Tibial nerve (tissue), 4 donors: ENCODE measurements at places on chromosomes 5 and 9. TPM values are rescaled to one million over a fixed set of nuclear protein-coding genes. Genes with fewer than 3 reads are reported as not detected.

CAVIN4 gene
- 0.39 TPM for total RNA-seq

CARTPT gene
- not detected for total RNA-seq

CFAP90 gene
- total RNA-seq: not detected

TICAM2 gene
- total RNA-seq: 1.6 TPM

IL7R gene
- total RNA-seq: 5.7 TPM

BARHL1 gene
- not detected for total RNA-seq

TMEM171 gene
- not detected for total RNA-seq

MYMK gene
- not detected for total RNA-seq

SYNPO gene
- 71.5 TPM for total RNA-seq

LHX3 gene
- total RNA-seq: not detected

PDE4D gene
- 15.9 TPM for total RNA-seq

GKAP1 gene
- 5.7 TPM for total RNA-seq

PALM2AKAP2 gene
- total RNA-seq: 3.9 TPM

MSMP gene
- not detected for total RNA-seq

- peaks cover 3% of the 10 kb centered on the region for H3K4me1 ChIP-seq
- no peak overlapping the region for H3K27ac ChIP-seq
- H3K36me3 ChIP-seq: no peaks in the 10 kb centered on the region
- no peak overlapping the region for H3K4me3 ChIP-seq
- DNase-seq: no peak
Observed at GRCh38 chr9:16442622-16443021, 427.8 kb downstream of the BNC2 start.

- no peaks in the 10 kb centered on the region for H3K4me1 ChIP-seq
- H3K27me3 ChIP-seq: no peaks in the 10 kb centered on the region
- no peak overlapping the region for H3K4me3 ChIP-seq
- no peak for DNase-seq
- H3K27ac ChIP-seq: no peak overlapping the region
Observed at GRCh38 chr9:114656301-114656700, 1.3 kb downstream of the TEX53 start.

- no peak overlapping the region for H3K27ac ChIP-seq
- no peaks in the 10 kb centered on the region for H3K36me3 ChIP-seq
- no peaks in the 10 kb centered on the region for H3K4me1 ChIP-seq
- no peak overlapping the region for H3K4me3 ChIP-seq
- H3K27me3 ChIP-seq: no peaks in the 10 kb centered on the region
- DNase-seq: no peak
Observed at GRCh38 chr9:99092643-99093491, 12.0 kb upstream of the TGFBR1 start.

DNA sequence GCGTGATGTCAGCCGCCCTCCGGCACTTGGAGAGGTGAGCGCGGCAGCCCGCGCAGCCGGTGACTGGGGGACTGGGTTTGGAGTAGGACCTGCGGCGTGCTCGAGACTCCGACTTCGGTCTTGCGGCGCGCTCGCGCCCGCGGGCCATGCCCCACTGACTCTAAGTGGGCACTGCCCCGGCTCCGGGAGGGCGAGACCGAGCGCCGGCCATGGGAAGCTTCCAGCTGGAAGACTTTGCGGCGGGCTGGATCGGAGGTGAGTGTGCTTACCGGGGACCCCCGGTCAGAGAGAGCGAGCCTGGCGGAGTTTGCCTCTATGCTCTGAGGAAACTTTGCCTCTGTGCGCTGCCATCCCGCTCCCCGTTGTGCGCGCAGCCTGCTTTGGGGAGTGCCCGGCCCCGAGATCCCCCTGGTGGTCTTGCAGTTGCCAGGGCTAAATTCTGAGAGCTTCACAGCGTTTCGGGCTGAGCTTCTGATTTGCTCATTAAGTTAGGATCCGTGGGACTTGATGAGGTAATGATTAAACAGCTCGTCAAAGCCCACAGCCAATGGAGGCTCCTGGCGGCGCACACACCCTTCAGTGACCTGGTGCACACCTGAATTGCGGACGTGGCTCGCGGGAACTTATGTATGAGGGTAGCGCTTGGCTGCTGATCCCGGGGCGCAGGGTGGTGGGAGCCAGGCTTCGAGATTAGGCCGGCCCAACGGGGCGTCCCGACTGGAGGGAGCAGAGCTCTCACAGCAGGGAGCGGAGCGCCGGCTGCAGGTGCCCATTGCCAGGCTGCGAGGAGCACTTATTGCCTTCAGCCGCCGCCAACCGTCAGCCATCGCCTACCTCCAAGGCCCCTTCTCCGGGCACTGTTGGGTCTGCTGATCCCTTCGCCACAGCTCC, at the start of gene SLC25A48:
Gene SLC25A48 (plus strand): TSS at position 25 of the 891 bp plus-strand sequence. CDS start 185 bp downstream, at position 210.
- no peak for DNase-seq
- H3K27me3 ChIP-seq: no peaks in the 10 kb centered on the region
- H3K4me3 ChIP-seq: peak within 1 kb of the TSS; percentile 32
- no peaks in the 10 kb centered on the region for H3K36me3 ChIP-seq

DNA sequence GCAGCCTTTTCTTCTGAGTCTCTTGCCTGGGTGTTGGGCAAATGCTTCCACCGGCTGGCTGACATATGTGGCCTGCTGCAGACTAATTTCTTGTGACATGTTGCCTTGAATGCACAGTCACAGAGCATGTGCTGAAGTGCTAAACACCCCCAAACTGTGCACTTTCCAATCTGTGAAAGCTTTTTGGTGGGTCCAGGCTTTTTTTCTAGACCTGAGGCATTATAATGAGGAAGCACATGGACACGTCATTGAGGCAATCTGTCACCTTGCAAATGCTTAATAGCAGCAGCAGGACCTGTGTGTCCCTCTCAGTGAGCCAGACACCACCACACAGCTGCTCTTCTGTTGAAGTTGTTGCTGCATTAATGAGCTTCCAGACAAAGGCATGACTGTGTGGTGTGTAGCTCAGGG, 274.7 kb downstream of the ELAVL2 start:
- H3K4me3 ChIP-seq: no peak overlapping the region
- no peak for DNase-seq
- no peaks in the 10 kb centered on the region for H3K36me3 ChIP-seq
- H3K4me1 ChIP-seq: no peaks in the 10 kb centered on the region

DNA sequence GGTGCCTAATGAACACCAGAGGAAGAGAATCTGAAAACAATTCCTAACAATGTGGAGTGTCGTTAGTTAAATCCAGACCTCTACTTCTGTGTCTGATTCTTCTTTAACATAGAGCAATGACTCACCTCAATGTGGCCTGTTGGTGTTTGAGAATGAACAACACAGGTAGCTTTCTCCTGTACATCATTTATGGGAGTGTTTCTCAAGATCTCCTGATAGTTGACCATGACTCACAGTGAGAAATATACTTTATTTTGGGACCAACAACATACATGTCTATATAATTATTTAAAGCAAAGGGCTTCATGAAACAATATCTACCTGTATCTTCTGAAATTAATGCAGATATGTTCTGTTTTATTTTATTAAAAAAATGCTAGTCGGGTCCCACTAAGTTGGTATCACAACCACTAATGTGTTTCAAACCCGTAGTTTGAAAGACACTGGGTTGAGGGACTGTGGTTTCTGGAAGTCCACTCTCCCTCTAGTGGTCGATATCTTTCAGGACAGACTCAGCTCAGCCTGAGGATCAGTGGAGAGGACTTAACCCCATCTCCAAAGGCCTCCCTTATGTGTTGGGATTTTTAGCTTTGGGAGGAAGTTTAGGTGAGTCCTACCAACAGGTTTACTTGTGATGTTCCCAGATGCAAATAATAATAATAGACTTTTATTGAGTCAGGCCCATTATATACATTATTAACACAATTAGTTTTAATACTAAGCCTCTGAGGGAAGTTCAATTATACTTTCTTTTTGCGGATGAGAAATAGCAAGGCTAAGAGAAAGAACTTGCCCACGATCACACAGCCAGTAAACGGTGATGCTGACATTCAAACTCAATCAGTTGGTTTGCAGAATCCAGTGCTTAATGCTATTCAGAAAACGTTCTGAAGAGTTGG, 70.0 kb upstream of the KLF9 start:
- H3K4me3 ChIP-seq: no peak overlapping the region
- DNase-seq: peak; percentile 57
- H3K4me1 ChIP-seq: peaks cover 69% of the 10 kb centered on the region

DNA sequence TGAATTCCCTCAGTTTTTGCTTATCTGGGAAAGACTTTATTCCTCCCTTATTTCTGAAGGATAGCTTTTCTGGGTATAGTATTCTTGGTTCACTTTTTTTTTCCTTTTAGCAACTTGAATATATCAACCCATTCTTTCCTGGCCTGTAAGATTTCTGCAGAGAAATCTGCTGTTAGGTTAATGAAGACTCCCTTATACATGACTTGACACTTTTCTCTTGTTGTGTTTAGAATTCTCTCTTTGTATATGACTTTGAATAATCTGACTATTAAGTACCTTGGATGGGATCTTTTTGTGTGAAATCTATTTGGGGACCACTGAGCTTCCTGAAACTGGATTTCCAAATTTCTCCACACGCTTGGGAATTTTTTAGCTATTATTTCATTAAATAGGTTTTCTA, 55.0 kb upstream of the CDK5RAP2 start:
- H3K27ac ChIP-seq: no peak overlapping the region
- H3K36me3 ChIP-seq: no peaks in the 10 kb centered on the region
- no peak overlapping the region for H3K4me3 ChIP-seq
- no peaks in the 10 kb centered on the region for H3K27me3 ChIP-seq
- DNase-seq: no peak

DNA sequence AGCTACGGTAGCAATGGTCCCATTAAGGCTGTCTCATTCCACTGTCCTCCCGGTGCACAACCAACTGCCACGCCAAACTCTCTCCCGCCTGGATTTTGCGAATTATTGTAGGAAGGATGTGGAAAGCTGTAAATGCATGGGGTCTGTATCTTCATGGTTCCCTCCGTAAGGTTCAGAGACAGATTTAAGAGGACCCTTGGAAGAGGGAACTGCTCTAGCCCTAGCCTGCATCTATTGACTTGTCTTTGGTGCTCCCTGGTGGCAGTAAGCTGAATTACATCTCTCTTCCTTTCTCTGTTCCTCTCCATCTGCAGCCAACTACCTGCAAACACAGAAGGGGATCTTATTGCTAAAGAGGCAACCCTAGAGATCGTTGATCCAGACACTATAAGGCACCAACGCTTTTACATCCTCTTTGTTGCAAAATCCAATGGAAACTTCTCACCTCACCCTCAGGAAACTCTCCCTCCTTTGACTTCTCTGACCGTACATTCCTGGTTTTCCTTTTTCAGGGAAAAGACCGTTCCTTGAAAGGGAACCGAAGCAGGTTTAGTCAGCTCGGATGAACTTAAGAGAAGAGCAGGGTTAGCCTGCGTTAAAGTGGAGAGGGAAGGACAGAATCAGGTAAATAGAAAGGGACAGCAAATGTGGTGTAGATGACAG, 11.9 kb downstream of the CAPSL start:
- DNase-seq: peak; percentile 81
- H3K36me3 ChIP-seq: no peaks in the 10 kb centered on the region
- H3K27ac ChIP-seq: no peak overlapping the region
- H3K27me3 ChIP-seq: no peaks in the 10 kb centered on the region
- H3K4me3 ChIP-seq: no peak overlapping the region

- no peak overlapping the region for H3K27ac ChIP-seq
- no peaks in the 10 kb centered on the region for H3K4me1 ChIP-seq
- no peaks in the 10 kb centered on the region for H3K27me3 ChIP-seq
- DNase-seq: no peak
- H3K4me3 ChIP-seq: no peak overlapping the region
Observed at GRCh38 chr5:34022121-34022705, 14.4 kb upstream of the AMACR start.

- no peaks in the 10 kb centered on the region for H3K4me1 ChIP-seq
- DNase-seq: no peak
- no peaks in the 10 kb centered on the region for H3K36me3 ChIP-seq
- H3K4me3 ChIP-seq: no peak overlapping the region
Observed at GRCh38 chr5:91357012-91357634, 26.0 kb downstream of the ARRDC3 start.

GRCh38 chr9:116271340-116271739, 117.7 kb downstream of the PAPPA start:
- no peak overlapping the region for H3K27ac ChIP-seq
- peaks cover 8% of the 10 kb centered on the region for H3K4me1 ChIP-seq
- no peaks in the 10 kb centered on the region for H3K36me3 ChIP-seq

GRCh38 chr9:136016572-136017288, 55.6 kb upstream of the UBAC1 start:
- H3K27me3 ChIP-seq: no peaks in the 10 kb centered on the region
- no peak overlapping the region for H3K4me3 ChIP-seq
- peaks cover 88% of the 10 kb centered on the region for H3K4me1 ChIP-seq
- H3K27ac ChIP-seq: no peak overlapping the region
- no peak for DNase-seq

DNA sequence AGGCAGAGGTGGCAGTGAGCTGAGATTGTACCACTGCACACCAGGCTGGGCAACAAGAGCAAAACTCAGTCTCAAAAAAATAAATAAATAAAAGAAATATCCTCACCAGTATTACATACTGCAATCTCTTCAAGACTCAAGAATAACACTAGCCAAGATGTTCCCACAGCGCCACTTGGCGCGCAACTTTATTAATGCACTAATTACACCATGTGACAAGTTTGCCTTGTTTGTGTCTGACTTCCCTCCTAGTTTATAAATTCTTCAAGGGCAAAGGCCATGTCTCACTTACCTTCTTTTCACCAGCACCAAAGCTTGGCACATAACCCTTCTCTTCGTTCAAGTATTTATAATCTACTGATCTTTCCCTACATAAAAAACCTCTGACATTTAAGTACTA, 4.8 kb downstream of the SKP1 start:
- no peaks in the 10 kb centered on the region for H3K27me3 ChIP-seq
- no peak for DNase-seq
- peaks cover 16% of the 10 kb centered on the region for H3K4me1 ChIP-seq
- peaks cover 5% of the 10 kb centered on the region for H3K36me3 ChIP-seq

DNA sequence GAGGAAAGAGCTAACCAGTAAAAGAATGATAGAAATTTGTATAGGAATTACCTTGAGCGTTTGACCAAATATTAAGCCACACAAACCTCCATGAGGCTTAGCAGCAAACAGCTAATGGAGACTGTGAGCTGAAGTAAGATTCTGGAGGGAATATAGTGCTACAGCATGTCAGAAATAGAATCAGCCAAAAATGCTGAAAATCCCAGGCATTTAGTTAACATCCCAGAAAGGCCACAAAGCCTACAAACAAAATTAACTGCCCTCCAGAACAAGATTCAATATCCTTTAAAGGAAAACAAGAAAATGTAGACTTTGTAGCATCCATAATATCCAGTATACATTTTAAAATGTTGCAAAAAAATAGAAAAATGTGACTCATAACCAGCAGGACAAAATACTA, 257.8 kb upstream of the TUSC1 start:
- DNase-seq: no peak
- H3K4me3 ChIP-seq: no peak overlapping the region
- no peak overlapping the region for H3K27ac ChIP-seq
- H3K4me1 ChIP-seq: no peaks in the 10 kb centered on the region
- no peaks in the 10 kb centered on the region for H3K36me3 ChIP-seq

- H3K4me3 ChIP-seq: no peak overlapping the region
- DNase-seq: no peak
Observed at GRCh38 chr5:120684749-120685415, 220.8 kb downstream of the PRR16 start.

DNA sequence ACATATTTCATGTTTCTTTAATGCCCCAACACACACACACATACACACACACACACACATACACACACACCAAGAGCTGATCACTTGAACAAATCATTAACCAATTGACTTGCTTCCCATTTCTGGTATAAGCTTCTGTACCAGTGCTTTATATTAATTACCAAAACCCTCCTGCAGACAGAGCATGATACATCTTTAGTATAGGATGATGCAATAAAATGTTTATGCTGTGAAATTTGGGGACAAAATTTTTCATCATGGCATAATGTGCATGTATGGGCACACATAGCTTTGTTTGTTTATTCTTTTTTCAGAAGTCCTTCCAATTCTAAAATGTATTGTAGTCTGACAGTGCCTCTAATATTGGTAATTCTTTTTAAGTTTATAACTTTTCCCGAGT, 34.5 kb downstream of the SLC1A3 start:
- no peaks in the 10 kb centered on the region for H3K4me1 ChIP-seq
- H3K4me3 ChIP-seq: no peak overlapping the region
- no peaks in the 10 kb centered on the region for H3K27me3 ChIP-seq
- no peak overlapping the region for H3K27ac ChIP-seq
- DNase-seq: no peak
